Hepatocyte (in vitro differentiated cells): ENCODE measurements at places on chromosomes 6 and 20. TPM values are rescaled to one million over a fixed set of nuclear protein-coding genes. Genes with fewer than 3 reads are reported as not detected.

HBS1L gene
- 70.0 and 70.6 TPM in 2 replicates for total RNA-seq

EBF4 gene
- total RNA-seq, result 10.7 and 11.6 TPM in 2 replicates

SUMO4 gene
- total RNA-seq, result 2.2 and 2.6 TPM in 2 replicates

HIVEP1 gene
- 31.5 and 33.7 TPM in 2 replicates for total RNA-seq

CYP39A1 gene
- total RNA-seq, result 7.5 and 9.2 TPM in 2 replicates

CLPSL2 gene
- total RNA-seq, result not detected in 2 replicates

IL20RA gene
- 0.32 and 0.63 TPM in 2 replicates for total RNA-seq

PSMB9 gene
- total RNA-seq, result 1.3 TPM in 1 of 2 replicates, not detected in the other

RAB5IF gene
- 130 and 134 TPM in 2 replicates for total RNA-seq

ZMYND8 gene
- 28.9 and 30.3 TPM in 2 replicates for total RNA-seq

DNMT3B gene
- total RNA-seq, result 4.3 and 4.5 TPM in 2 replicates

NEURL2 gene
- 11.1 and 12.8 TPM in 2 replicates for total RNA-seq

ZNF831 gene
- total RNA-seq, result not detected in 2 replicates

GRCh38 chr20:57570920-57571319, 10.0 kb downstream of the PCK1 start:
- no peak overlapping the region for H3K27ac ChIP-seq
- H3K4me1 ChIP-seq, result peaks cover 8% of the 10 kb centered on the region
- H3K36me3 ChIP-seq, result no peaks in the 10 kb centered on the region

DNA sequence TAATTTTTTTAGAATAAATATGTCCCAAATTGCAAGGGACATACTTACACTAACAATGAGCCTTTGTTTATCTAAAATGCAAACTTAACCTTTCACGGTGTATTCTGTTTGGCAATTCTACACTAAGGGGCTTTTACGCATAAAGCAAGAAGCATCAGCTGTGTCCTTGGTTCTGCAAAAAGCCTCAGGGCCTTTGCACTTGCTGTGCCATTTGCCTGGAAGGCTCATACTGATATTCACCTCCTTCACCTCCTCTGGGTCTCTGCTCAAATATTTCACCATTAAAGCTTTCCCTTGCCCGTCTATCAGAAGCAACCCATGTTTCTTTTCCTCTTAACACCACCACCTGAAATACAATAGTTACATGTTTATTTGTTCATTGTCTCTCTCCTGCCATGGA, 8.9 kb upstream of the BMP7 start:
- no peaks in the 10 kb centered on the region for H3K27me3 ChIP-seq
- no peak for DNase-seq
- peaks cover 24% of the 10 kb centered on the region for H3K4me1 ChIP-seq
- no peak overlapping the region for H3K27ac ChIP-seq
- H3K36me3 ChIP-seq, result no peaks in the 10 kb centered on the region

- no peaks in the 10 kb centered on the region for H3K4me1 ChIP-seq
- no peaks in the 10 kb centered on the region for H3K36me3 ChIP-seq
- peak overlapping the region; percentile 4 for H3K27ac ChIP-seq
- H3K27me3 ChIP-seq, result no peaks in the 10 kb centered on the region
Observed at GRCh38 chr6:132598473-132598872, 8.9 kb upstream of the TAAR5 start.

DNA sequence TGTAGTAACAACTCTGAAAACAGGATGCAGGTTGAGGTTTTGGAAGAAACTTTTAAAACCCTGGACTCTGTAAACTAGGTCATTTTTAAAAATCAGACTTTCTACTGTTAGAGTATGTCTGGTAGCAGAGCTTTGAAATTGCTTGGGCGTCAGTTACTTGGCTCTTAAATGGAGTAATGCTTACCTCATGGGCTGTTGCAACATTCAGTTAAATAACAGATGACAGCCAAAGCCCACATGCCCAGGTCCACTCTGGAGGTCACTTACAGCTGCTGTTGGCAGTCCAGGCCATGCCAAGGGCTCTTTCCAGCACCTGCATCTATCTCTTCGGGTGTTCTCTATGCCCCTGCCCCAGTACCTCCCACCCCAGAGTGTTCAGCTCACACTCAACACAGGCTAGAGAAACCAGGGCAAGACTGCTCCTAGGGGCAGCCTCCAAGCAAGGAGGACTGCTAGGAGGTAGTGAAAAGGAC, 96.4 kb downstream of the BANF2 start:
- DNase-seq, result peak; percentile 50
- H3K27me3 ChIP-seq, result no peaks in the 10 kb centered on the region
- H3K27ac ChIP-seq, result peak overlapping the region; percentile 38
- no peak overlapping the region for H3K4me3 ChIP-seq
- no peaks in the 10 kb centered on the region for H3K36me3 ChIP-seq

GRCh38 chr6:133245007-133245406, 3.9 kb downstream of the EYA4 start:
- H3K27me3 ChIP-seq, result peaks cover 84% of the 10 kb centered on the region
- peaks cover 12% of the 10 kb centered on the region for H3K4me1 ChIP-seq
- H3K4me3 ChIP-seq, result no peak overlapping the region
- no peaks in the 10 kb centered on the region for H3K36me3 ChIP-seq
- no peak overlapping the region for H3K27ac ChIP-seq
- no peak for DNase-seq

- no peak overlapping the region for H3K4me3 ChIP-seq
- no peaks in the 10 kb centered on the region for H3K36me3 ChIP-seq
- no peaks in the 10 kb centered on the region for H3K27me3 ChIP-seq
Observed at GRCh38 chr6:156790711-156791319, 13.6 kb downstream of the ARID1B start.

- no peaks in the 10 kb centered on the region for H3K36me3 ChIP-seq
- H3K4me1 ChIP-seq, result no peaks in the 10 kb centered on the region
- H3K27ac ChIP-seq, result no peak overlapping the region
- no peaks in the 10 kb centered on the region for H3K27me3 ChIP-seq
- no peak for DNase-seq
Observed at GRCh38 chr6:179340-179950, 112.8 kb upstream of the DUSP22 start.

DNA sequence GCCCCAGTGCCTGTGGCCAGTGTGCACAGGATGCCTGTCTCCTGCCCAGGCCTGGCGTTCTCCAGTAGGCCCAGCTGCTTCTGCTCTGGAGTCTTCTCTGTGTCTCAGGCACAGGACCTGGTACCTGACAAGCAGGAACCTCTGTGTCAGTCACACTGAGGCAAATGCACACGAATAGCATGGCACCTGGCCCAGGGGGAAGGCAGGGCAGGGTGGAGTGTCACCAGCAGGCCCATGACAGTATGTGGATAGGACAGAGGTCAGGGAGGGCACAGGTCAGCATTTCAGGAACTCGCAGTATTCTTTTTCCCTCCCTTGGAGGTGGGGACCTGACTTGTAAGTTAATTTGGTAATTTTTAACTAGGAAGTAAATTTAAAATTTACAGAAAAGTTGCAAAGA, 5.6 kb downstream of the PSMG4 start:
- DNase-seq, result no peak
- H3K36me3 ChIP-seq, result no peaks in the 10 kb centered on the region
- no peak overlapping the region for H3K27ac ChIP-seq
- H3K27me3 ChIP-seq, result no peaks in the 10 kb centered on the region
- peaks cover 10% of the 10 kb centered on the region for H3K4me1 ChIP-seq

DNA sequence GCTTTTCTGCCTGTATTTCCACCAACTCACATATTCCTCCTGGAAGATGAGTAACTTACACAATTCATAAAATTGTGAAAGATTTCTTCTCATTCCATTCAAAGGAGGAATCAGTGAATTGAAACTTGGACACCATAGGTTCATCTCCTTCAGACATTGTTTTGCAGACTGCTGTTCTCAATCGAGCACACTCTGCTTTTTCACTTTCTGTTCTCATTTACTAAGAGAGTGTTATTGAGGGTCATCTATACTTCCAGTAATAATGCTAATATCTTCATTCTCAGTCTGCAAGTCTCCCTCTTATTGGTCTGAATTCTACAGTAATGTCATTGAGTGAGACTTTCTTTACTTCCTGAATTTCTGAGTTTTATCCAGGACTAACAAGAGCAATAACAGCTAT, 67.5 kb upstream of the FUT9 start:
- H3K27me3 ChIP-seq, result no peaks in the 10 kb centered on the region
- no peaks in the 10 kb centered on the region for H3K36me3 ChIP-seq
- no peaks in the 10 kb centered on the region for H3K4me1 ChIP-seq

GRCh38 chr20:58001381-58001780, 227.1 kb downstream of the ANKRD60 start:
- H3K27ac ChIP-seq, result no peak overlapping the region
- no peak for DNase-seq
- H3K36me3 ChIP-seq, result no peaks in the 10 kb centered on the region
- H3K27me3 ChIP-seq, result no peaks in the 10 kb centered on the region
- H3K4me1 ChIP-seq, result no peaks in the 10 kb centered on the region

- no peaks in the 10 kb centered on the region for H3K4me1 ChIP-seq
- DNase-seq, result no peak
- no peak overlapping the region for H3K4me3 ChIP-seq
- no peaks in the 10 kb centered on the region for H3K27me3 ChIP-seq
Observed at GRCh38 chr6:514396-514978, 122.9 kb downstream of the IRF4 start.

- no peak overlapping the region for H3K27ac ChIP-seq
- DNase-seq, result peak; percentile 47
- no peaks in the 10 kb centered on the region for H3K4me1 ChIP-seq
- no peaks in the 10 kb centered on the region for H3K27me3 ChIP-seq
- H3K4me3 ChIP-seq, result no peak overlapping the region
- H3K36me3 ChIP-seq, result no peaks in the 10 kb centered on the region
Observed at GRCh38 chr6:118468682-118469465, 79.2 kb upstream of the PLN start.

DNA sequence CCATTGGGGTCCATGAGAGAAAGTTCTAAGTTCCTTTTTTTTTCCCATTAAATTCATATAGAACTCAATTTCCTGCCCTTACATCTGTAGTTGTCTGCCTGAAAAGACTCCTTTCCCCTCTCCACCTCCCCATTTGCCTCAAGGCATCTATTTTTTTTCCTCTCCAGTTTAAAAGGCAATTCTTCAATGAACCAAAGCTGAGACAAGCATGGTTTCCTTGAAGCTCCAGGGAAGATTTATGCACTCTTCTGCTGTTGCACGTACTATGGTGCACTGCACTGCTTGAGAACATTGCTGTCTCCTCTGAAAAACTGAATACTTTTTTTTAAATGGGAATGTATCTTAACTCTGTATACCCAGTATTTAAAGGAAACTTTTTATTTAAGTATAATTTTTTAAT, 465.2 kb downstream of the CD83 start:
- no peak for DNase-seq
- H3K27me3 ChIP-seq, result no peaks in the 10 kb centered on the region
- no peaks in the 10 kb centered on the region for H3K36me3 ChIP-seq

DNA sequence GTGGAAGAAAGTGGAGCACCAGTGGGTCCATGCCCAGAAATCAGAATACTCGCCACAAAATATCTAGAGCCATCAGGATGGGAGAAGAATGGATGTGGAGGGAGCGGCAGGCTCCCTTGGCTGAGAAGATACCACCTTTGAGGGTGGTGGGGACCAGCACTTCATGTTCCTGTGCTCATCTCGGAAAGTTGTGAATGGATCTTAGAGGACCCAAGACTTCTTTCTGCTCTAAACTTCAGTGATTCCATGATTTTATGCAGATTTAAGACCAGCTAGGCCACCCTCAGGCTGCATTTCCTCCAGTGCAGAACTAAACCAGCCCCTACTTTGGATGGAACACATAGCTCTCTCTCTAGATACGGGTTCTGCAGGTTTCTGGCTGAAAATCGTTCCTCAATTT, 416.5 kb downstream of the CDC5L start:
- H3K27ac ChIP-seq, result no peak overlapping the region
- no peak for DNase-seq

DNA sequence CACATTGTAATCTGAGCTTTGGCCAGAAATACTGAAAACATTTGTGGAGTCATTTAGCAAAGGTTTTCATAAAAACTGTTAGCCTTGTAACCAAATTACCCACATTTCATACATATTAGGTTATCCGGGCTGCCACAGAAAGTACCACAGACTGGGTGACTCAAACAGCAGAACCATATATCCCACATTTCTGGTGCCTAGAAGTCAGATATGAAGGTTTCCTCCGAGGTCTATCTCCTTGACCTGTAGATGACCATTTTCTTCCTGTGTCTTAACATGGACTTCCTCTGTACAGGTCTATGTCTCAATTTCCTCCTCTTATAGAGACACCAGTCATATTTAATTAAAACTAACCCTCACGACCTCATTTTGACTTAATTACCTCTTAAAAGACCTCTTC, 49.5 kb upstream of the SMIM28 start:
- DNase-seq, result no peak
- H3K36me3 ChIP-seq, result no peaks in the 10 kb centered on the region
- no peak overlapping the region for H3K4me3 ChIP-seq

- no peaks in the 10 kb centered on the region for H3K27me3 ChIP-seq
- no peak overlapping the region for H3K27ac ChIP-seq
- no peaks in the 10 kb centered on the region for H3K36me3 ChIP-seq
Observed at GRCh38 chr6:129893640-129894039, 32.5 kb upstream of the TMEM244 start.

DNA sequence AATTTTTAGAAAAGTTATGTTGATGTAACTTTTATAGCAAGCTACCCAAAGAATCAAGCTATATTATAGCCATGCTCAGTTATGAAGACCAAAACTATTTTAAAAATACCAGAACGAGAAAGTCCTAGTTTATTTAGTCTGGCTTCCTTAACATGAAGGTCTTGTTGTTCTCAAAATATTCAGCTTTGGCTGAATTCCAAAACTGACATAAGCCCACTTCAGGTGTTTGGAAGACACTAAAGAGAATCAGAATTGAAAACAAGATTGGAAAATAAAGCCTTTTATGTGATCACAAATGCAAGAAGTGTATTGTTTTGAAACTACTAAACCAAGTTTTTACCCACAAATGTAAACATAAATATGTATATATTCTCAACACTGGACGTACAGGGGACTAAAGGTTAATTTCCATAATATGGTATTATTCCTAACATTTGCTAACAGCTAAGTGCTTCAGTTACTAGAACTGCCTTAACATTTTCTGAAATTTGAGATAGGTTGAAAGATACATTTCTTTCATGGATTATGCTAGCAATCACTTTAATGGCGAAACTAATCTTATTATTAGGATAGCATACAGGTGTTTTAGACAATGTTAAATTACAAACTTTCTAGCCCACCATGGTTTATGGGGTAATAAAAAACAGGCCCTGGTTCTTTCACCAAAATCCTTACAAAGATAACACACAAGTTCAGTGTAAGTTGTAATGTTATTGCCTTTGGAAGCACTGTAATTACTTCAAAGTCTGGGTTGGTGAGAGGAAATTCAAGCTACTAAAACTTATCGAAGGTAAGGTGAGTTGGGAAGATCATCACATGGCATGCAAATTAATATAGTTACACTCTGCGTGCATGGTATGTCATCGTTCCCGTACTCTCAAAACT, 1.6 kb downstream of the MAP3K5 start:
- H3K4me1 ChIP-seq, result peaks cover 6% of the 10 kb centered on the region
- H3K27ac ChIP-seq, result no peak overlapping the region
- H3K4me3 ChIP-seq, result peak overlapping the region; percentile 69
- H3K27me3 ChIP-seq, result no peaks in the 10 kb centered on the region
- H3K36me3 ChIP-seq, result no peaks in the 10 kb centered on the region

DNA sequence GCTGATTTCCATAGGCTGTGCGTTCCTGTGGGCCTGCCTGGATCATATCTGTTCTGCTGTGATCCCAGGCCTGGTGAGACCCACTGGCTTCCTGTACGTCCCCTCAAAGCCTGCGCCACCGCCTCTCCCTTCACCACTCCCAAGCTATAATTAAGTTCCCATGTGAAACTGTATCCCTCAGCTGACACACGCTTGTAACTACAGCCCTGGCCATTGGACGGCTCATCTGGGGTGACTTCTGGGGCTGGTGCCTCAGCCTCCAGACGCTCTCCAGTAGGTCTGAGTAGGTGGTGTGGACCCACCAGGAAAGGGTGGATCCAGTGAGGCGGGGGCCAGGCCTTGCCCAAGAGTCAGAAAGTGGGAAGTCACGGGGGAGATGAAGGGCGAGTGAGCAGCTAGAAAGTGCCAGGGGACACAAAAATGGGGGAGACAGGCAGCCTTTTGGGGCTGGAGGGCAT, 21.0 kb downstream of the PPARD start:
- H3K27me3 ChIP-seq, result no peaks in the 10 kb centered on the region
- peak overlapping the region; percentile 68 for H3K27ac ChIP-seq
- H3K36me3 ChIP-seq, result no peaks in the 10 kb centered on the region
- H3K4me3 ChIP-seq, result no peak overlapping the region
